ENCODE measurements at places on chromosomes 1 and 21.
A peak's percentile ranks its signal among the peaks of the same experiment; 100 is the strongest.

DNA sequence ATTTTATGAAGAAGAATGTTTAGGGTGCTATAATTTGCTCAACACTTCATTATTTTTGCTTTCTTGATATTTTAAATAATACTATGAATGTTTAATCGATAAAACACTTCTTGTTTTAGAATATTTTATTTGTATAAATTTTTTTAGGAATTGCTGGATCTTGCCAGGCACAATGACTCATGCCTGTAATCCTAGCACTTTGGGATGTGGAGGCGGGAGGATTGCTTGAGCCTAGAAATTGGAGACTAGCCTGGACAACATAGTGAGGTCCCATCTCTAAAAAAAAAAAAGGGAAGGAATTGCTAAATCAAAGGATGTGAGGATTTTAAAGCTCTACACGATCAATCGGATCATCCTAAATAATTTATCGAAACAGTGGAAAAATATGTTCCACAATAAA, 17.6 kb downstream of the RNF11 start:
- H3K4me3 ChIP-seq: no peak overlapping the region
- no peak overlapping the region for H3K27ac ChIP-seq
- no peak for DNase-seq
- H3K4me1 ChIP-seq: peaks cover 7% of the 10 kb centered on the region
- H3K27me3 ChIP-seq: no peaks in the 10 kb centered on the region

DNA sequence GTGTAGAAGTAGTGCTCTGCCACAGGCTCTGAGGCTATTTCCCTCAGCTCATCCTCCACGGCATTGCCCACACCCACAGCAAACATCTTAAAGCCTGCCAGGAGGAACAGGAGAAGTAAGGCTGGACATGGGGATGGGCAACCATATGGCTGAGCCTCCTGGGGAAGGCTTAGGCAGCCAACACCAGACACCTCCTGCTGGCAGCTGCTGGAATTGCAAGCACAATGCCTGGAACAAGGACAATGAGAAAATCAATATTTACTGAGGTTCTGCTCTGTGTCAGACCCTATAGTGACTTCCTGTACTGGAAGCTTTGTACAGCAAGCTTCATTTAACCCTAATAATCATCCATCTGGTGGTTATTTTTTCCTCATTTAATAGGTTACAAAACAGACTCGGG, 8.2 kb downstream of the MATN1 start:
- DNase-seq: no peak
- H3K27me3 ChIP-seq: no peaks in the 10 kb centered on the region
- no peak overlapping the region for H3K4me3 ChIP-seq
- H3K36me3 ChIP-seq: no peaks in the 10 kb centered on the region

DNA sequence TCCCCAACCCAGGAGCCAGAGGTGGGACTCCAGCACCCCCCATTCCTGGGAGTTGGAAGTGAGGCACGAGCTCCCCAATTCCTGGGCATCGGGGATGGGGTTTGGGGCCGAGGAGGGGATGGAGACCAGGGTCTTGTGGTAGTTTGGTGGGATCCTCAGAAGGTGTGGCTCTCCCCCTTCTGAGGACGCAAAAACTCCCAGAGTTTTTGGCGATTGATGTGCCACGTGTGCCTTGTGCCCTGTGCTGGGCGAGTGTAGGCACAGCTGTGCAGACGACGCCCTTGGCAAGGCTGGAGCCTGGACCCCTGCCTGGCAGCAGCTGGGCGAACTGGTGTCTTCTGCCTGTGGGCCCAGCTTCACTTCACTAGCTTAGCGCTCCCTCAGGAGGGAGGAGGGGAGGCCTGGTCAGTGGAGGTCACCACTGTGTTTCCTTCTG, 2.6 kb downstream of the GUK1 start:
- DNase-seq: no peak
- H3K27me3 ChIP-seq: no peaks in the 10 kb centered on the region
- no peak overlapping the region for H3K27ac ChIP-seq
- H3K4me3 ChIP-seq: no peak overlapping the region

DNA sequence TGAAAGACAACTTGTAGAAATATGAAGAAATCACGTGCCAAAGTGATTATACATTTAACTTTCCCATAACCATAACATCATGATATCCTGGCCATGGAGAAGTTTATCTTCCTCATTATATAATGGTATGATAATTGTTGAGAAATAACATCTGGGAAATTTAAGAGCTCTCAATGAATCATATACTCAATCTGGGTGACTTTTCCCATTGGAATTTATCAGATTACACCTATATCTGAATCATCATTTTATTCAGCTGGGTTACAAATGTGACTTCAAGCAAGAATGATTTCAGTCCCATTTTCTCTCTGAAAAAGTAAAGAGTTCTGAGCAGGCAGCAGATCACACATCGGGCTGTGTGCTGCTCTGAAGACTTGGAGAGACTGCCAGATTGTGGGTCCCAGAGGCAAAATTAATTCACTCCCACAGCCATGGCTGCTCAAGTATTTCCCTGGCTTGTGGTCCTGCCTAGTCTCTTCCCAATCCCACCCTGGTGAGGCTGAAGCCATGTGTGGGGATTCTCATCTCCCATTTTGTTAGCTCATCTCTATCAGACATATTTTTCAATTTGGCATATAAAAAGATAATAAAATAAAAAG, 278.0 kb downstream of the MRPL39 start:
- peaks cover 7% of the 10 kb centered on the region for H3K4me1 ChIP-seq
- no peaks in the 10 kb centered on the region for H3K36me3 ChIP-seq
- H3K27me3 ChIP-seq: no peaks in the 10 kb centered on the region
- no peak overlapping the region for H3K27ac ChIP-seq

GRCh38 chr1:183980951-183981525, 56.5 kb downstream of the COLGALT2 start:
- no peaks in the 10 kb centered on the region for H3K27me3 ChIP-seq
- H3K4me3 ChIP-seq: no peak overlapping the region
- no peaks in the 10 kb centered on the region for H3K36me3 ChIP-seq
- H3K4me1 ChIP-seq: no peaks in the 10 kb centered on the region

DNA sequence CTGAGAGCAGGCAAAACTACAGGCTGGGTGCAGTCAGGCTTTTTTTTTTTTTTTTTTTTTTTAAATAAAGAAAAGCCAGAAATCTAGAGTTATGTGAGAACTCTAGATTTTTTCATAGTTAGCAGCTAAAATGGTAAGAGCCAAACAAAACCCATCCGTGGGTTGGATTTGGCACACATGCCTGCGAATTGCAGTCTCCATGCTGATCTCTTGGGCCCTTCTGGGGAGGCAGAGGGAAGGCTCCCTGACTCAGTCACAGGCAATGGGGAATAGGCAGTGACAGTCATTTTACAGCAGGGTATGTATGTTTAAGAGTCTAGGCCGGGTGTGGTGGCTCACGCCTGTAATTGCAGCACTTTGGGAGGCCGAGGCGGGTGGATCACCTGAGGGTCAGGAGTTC, 2.6 kb downstream of the TXLNA start:
- no peak for DNase-seq
- H3K4me3 ChIP-seq: peak overlapping the region; percentile 80
- H3K36me3 ChIP-seq: peaks cover 19% of the 10 kb centered on the region
- H3K27ac ChIP-seq: no peak overlapping the region

GRCh38 chr1:4778056-4778455, 123.6 kb downstream of the AJAP1 start:
- H3K36me3 ChIP-seq: no peaks in the 10 kb centered on the region
- no peaks in the 10 kb centered on the region for H3K27me3 ChIP-seq
- no peaks in the 10 kb centered on the region for H3K4me1 ChIP-seq

- H3K27ac ChIP-seq: no peak overlapping the region
- H3K27me3 ChIP-seq: no peaks in the 10 kb centered on the region
- no peaks in the 10 kb centered on the region for H3K4me1 ChIP-seq
- no peaks in the 10 kb centered on the region for H3K36me3 ChIP-seq
Observed at GRCh38 chr1:190429932-190430331, 47.7 kb downstream of the BRINP3 start.

DNA sequence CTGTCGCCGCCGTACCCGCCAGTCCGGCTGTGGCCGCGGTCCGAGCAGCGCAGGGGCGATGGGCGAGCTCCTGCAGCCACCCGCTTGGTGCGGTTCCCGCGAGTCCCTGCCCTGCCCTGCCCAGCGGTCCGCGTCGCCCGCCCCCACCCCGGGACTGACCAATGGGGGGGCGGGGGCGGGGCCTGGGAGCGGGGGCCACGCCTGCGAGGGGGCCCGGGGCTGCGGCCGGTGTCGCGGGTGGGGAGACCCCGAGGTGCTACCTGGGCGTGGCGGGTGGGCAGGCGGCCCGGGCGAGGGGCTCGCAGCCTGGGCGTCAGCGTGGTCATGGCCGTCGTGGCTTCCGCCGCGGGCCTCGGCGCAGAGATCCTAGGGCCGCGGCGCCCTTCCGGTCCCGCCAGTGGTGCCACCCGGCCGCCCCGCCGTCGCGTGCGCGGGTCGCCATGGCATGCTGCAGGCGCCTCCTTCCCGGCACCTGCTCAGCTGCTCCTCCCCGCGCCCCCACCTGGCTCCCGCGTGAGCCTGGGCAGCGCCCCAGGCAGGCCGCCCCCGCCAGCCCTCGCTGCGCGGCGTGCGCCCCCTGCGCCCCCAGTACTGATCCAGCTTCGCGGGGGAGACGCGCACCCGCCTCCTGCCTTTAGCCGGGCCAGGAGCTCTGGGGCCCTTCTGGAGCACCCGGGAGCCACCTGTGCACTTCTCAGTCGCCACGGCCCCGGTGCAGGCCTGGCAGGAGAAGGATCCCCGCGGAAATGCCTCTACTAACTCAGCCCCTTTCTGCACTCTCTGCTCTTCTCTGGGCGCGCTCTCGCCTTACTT, at the start of gene BMP8B:
Gene BMP8B (minus strand): TSS at position 108 of the 813 bp plus-strand sequence. CDS start 380 bp downstream, outside the sequence.
- no peaks in the 10 kb centered on the region for H3K36me3 ChIP-seq
- peak within 1 kb of the TSS; percentile 61 for H3K27ac ChIP-seq
- peak; percentile 85 for DNase-seq
- H3K4me1 ChIP-seq: no peaks in the 10 kb centered on the region
- no peaks in the 10 kb centered on the region for H3K27me3 ChIP-seq
- peak within 1 kb of the TSS; percentile 53 for H3K4me3 ChIP-seq

DNA sequence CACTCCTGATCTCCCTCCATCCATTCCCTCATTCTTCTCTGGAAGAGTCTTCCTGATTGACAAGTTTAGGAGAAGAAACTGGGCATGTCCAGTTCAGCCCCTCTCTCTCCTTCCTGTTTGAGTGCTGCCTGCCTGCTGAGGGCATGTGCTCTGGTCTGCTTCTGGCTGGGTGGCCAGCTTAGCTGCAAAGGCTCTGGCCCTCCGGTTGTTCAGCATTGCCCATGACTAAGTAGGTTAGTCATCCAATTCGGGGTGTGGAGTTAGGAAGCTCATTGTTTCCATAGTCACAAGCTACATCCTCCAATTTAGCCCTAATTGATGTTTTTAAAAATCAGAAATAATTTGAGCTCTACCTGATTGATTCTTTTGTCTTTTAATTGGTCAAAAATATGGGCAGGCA, 25.6 kb upstream of the PLA2G2E start:
- no peak overlapping the region for H3K4me3 ChIP-seq
- no peaks in the 10 kb centered on the region for H3K27me3 ChIP-seq
- no peaks in the 10 kb centered on the region for H3K4me1 ChIP-seq
- DNase-seq: no peak
- H3K27ac ChIP-seq: no peak overlapping the region

- H3K4me1 ChIP-seq: no peaks in the 10 kb centered on the region
- no peaks in the 10 kb centered on the region for H3K36me3 ChIP-seq
- H3K4me3 ChIP-seq: no peak overlapping the region
- no peak for DNase-seq
Observed at GRCh38 chr1:71128060-71128459, 47.2 kb upstream of the ZRANB2 start.

DNA sequence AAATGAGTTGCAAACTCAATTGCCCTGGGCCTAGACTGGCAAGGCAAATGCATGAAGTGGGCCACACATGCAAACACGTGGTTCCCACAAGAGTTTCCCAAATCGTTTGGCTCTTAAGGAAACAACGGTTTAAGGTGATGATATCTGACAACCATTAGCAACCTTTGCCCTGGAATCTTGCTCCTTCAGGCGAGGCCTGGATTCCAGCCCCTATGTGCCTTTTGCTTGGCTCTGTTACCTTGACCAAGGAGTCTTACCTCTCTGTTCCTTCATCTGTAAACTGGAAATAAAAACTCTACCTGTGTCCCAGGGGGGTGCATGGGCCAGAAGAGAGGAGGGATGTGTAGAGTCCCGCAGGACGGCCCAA, 72.1 kb upstream of the CASZ1 start:
- H3K27ac ChIP-seq: no peak overlapping the region
- no peaks in the 10 kb centered on the region for H3K4me1 ChIP-seq
- no peaks in the 10 kb centered on the region for H3K27me3 ChIP-seq

DNA sequence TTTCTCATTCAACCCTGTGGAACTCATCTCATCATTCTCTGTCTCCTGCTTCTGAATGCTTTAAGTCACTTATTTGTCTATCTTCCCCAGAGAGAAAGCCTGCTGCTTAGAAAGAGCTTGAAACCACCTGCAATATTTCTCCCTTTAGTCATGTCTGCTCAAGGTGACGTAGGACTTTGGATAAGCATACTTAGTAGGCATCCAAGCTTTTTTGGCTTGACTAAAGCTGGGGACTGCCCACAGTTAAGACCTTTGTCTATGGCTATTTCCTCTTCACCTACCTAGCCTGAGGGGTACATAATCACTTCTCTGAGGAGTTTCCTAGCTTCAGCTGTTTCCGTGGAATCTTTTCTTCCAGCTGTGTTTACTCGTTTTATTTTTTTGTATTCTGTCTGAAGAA, 665.8 kb upstream of the CAMK1G start:
- no peak overlapping the region for H3K27ac ChIP-seq
- no peak for DNase-seq
- no peaks in the 10 kb centered on the region for H3K27me3 ChIP-seq
- no peaks in the 10 kb centered on the region for H3K36me3 ChIP-seq

DNA sequence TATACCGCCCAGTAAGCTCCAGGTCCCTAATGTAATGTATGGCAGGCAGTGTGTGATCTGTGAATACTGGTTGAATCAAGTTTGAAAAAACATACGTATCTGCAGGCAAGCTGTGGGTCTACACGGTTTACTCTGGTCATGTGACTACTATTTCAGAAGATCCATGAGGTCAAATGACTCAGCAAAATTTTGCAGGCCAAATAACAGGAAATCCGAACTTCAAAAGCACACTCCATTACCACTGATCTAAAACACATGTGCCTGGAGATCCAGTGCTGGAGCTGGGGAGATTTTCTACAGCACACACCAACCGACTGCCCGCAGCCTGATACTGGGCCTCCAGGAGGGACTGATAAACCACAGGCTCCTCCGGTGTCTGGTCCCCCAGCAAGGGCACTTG, 64.5 kb upstream of the SLC44A3 start:
- peaks cover 32% of the 10 kb centered on the region for H3K4me1 ChIP-seq
- H3K4me3 ChIP-seq: no peak overlapping the region
- H3K27ac ChIP-seq: no peak overlapping the region
- no peaks in the 10 kb centered on the region for H3K36me3 ChIP-seq
- DNase-seq: no peak
